ENCODE measurements at places on chromosomes 13 and 19. TPM values are rescaled to one million over a fixed set of nuclear protein-coding genes. Genes with fewer than 3 reads are reported as not detected.

Gene TRPC4
- total RNA-seq = 0.22 TPM

Gene PLEKHJ1
- total RNA-seq = 94.8 TPM

Gene FGF22
- 1.3 TPM for total RNA-seq

Gene PSG6
- not detected for total RNA-seq

- H3K4me1 ChIP-seq = peaks cover 32% of the 10 kb centered on the region
- peaks cover 8% of the 10 kb centered on the region for H3K36me3 ChIP-seq
- H3K4me3 ChIP-seq = peak within 1 kb of the TSS; percentile 88
- no peaks in the 10 kb centered on the region for H3K27me3 ChIP-seq
Measured at GRCh38 chr19:41218615-41219507, at the start of gene AXL. AXL (plus strand) TSS chr19:41219223; CDS start chr19:41219393, 170 bp downstream.

DNA sequence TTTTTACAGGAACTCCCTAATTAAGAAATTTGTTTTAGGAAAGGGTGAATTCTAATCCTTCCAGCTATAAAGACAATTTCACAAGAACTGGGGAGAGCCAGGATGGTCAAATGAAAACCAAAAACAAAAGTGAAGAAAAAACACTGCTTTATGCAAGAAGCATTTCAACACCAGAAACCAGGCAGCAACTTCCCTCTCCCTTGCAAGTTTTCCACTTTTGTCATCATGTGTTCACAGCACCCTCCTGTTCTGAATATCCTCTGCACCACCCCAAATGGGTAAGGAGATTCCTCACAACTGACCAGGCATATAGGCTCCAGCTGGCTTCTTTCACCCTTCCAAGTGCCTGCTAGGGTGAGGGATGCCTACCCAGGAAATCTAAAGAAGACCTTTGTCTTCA, 328.1 kb downstream of the TBC1D4 start:
- H3K4me3 ChIP-seq = no peak overlapping the region
- H3K27ac ChIP-seq = no peak overlapping the region
- no peaks in the 10 kb centered on the region for H3K4me1 ChIP-seq
- no peaks in the 10 kb centered on the region for H3K36me3 ChIP-seq
- no peak for DNase-seq
- no peaks in the 10 kb centered on the region for H3K27me3 ChIP-seq

DNA sequence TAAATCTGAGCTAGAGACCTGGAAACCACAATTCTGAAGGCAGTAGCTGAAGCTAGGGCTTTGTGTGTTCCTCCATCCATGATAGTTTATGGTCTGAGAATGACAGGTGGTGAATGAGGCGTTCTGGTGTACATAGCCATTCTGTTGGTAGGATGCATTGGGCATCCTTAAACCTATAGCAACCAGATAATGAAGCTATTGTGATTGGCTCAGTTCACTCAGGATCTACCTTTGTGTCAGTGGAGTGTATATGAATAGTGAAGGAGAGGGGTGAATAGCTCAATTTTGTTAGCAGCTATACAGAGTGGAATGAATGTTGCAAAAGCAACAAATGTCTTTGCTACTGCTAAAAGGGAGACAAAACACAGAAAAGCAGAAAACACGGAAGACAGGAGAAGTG, 80.0 kb upstream of the PCDH20 start:
- no peaks in the 10 kb centered on the region for H3K27me3 ChIP-seq
- no peak overlapping the region for H3K27ac ChIP-seq
- no peaks in the 10 kb centered on the region for H3K4me1 ChIP-seq
- H3K36me3 ChIP-seq = no peaks in the 10 kb centered on the region
- no peak overlapping the region for H3K4me3 ChIP-seq

DNA sequence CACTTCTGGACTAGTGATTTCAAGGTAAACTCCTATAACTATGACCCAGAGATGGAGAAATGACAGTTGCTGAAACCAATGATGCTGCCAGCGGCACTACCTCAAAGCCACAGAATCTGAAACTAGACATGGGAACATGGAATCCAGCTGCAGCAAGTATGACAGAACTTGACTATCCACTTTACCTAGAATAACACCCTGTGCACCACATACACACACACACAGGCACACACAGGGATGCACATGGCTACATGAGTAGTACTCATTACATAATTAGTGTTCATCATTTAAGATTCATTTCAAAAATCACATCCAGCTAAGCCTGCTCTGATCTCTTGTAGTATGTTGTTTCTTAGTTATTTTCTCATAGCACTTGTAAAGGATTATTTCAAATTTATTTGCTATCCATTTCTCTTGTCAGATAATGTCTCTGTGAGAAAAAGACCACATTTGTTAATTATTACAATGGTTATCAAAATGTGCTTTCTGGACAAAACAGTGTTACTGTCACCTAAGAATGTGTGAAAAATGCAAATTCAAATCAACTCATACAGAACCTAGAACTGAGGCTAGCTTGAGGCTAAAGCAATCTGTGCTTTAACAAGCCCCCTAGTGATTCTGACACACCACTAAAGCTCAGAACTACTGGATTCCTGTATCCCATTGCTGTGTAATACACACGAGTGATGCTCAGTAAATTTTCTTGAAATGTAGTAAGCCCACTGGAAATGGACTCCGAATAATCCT, 59.4 kb downstream of the WTIP start:
- no peaks in the 10 kb centered on the region for H3K27me3 ChIP-seq
- H3K4me3 ChIP-seq = no peak overlapping the region
- no peak overlapping the region for H3K27ac ChIP-seq
- no peak for DNase-seq
- no peaks in the 10 kb centered on the region for H3K4me1 ChIP-seq
- no peaks in the 10 kb centered on the region for H3K36me3 ChIP-seq

DNA sequence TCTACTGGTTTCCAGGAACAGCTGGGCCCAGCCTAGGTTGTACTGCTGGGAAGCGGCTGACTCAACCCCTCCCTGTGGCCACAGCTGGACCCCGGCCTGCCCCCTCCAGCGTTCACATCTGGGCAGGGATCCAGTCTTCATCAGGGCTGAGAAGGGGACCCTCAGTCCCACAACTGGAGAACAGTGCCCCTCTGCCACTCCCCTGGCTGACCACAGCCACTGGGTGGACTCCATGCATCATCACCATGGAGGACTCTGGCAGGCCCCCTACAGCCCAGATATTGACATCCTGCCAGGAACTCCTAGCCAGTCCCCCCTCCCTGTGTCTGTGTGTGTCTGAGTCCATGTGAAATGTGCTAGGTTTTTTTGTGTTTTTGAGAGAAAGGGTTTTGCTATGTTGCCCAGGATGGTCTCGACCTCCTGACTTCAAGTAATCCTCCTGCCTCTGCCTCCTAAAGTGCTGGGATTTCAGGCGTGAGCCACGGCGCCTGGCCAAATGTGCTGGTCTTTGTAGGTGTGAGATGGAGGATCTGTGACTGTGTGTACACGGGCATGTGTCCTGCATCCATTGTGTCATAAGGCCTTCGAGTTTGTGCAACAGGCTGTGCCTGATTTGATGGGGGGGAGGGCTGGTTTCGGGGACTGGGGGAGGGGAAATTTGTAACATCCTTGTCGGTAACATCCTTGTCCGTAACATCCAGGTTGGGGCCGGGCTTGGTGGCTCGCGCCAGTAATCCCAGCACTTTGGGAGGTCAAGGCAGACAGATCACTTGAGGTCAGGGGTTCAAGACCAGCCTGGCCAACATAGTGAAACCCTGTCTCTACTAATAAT, 4.0 kb upstream of the HOOK2 start:
- H3K27me3 ChIP-seq = no peaks in the 10 kb centered on the region
- peak; percentile 27 for DNase-seq
- H3K4me1 ChIP-seq = peaks cover 44% of the 10 kb centered on the region
- no peak overlapping the region for H3K27ac ChIP-seq

- H3K4me3 ChIP-seq = no peak overlapping the region
- H3K27me3 ChIP-seq = no peaks in the 10 kb centered on the region
- peaks cover 5% of the 10 kb centered on the region for H3K36me3 ChIP-seq
- H3K27ac ChIP-seq = no peak overlapping the region
- DNase-seq = no peak
- peaks cover 28% of the 10 kb centered on the region for H3K4me1 ChIP-seq
Measured at GRCh38 chr19:46368116-46368515, 21.2 kb downstream of the PPP5C start.

GRCh38 chr19:31054430-31054829, 294.8 kb downstream of the TSHZ3 start:
- no peak for DNase-seq
- no peaks in the 10 kb centered on the region for H3K27me3 ChIP-seq
- no peak overlapping the region for H3K27ac ChIP-seq
- no peak overlapping the region for H3K4me3 ChIP-seq
- no peaks in the 10 kb centered on the region for H3K36me3 ChIP-seq

GRCh38 chr19:35852029-35852780, at the start of gene NPHS1:
NPHS1 (minus strand) TSS chr19:35852504; CDS start chr19:35851837, 667 bp downstream.
- no peak for DNase-seq
- no peak within 1 kb of the TSS for H3K4me3 ChIP-seq
- H3K27ac ChIP-seq = no peak within 1 kb of the TSS
- H3K4me1 ChIP-seq = no peaks in the 10 kb centered on the region
- H3K36me3 ChIP-seq = no peaks in the 10 kb centered on the region

DNA sequence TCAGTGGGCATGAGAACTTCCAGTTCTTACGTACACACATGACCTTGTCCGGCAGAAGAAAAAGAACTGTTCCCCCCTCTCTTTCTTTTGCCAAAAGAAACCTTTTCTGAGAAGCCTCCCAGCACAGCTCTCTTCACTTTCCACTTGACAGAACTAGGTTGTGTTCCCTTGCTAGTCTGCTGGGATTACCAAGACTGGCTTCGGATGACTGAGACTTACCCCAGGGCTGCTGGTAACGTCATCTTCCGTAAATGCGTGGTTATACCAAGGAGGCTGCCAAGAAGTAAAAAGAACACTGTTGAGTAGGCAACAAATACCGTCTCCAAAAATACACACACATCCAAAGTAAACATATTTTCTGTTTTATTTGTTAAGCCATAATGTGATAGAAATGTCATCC, 908.2 kb downstream of the EFNB2 start:
- peak; percentile 25 for DNase-seq
- H3K36me3 ChIP-seq = no peaks in the 10 kb centered on the region
- no peak overlapping the region for H3K4me3 ChIP-seq
- H3K4me1 ChIP-seq = no peaks in the 10 kb centered on the region
- no peak overlapping the region for H3K27ac ChIP-seq

DNA sequence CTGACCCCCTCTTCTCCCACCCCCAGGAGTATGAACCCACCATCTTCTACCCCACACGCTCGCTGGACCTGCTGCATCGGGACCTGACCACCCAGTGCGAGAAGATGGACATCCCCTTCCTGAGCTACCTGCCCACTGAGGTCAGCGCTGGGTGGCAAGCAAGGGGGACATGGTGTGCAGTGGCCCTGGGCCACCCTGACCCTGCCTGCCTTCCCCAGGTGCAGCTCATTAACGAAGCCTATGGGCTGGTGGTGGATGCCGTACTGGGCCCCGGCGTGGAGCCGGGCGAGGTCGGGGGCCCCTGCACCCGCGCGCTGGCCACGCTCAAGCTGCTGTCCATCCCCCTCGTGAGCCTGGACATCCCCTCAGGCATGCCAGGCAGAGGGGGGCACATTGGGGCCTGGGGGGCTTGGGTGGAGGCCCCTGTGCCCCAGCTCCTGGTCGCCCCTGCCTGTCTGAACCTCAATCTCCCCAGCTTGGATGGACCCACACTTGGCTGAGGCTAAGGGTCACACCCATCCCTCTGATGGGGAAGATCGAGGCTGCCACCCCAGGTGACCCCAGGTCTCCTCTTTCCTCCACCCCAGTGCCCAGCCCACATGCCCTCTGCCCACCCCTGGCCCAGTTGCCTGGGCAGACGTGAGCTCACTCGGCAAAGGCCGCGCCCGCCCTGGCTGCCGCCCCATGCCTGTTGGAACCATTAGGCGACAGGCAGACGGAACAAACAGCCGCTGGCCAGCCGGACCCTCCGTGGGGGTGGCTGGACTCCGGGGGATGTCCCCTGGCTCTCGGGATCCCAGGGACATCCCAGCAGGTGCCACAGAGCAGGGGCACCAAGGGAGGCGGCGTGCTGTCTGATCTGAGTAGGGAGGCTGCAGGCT, 2.5 kb upstream of the CILP2 start:
- no peak overlapping the region for H3K4me3 ChIP-seq
- no peaks in the 10 kb centered on the region for H3K27me3 ChIP-seq
- H3K27ac ChIP-seq = no peak overlapping the region
- peaks cover 4% of the 10 kb centered on the region for H3K4me1 ChIP-seq

DNA sequence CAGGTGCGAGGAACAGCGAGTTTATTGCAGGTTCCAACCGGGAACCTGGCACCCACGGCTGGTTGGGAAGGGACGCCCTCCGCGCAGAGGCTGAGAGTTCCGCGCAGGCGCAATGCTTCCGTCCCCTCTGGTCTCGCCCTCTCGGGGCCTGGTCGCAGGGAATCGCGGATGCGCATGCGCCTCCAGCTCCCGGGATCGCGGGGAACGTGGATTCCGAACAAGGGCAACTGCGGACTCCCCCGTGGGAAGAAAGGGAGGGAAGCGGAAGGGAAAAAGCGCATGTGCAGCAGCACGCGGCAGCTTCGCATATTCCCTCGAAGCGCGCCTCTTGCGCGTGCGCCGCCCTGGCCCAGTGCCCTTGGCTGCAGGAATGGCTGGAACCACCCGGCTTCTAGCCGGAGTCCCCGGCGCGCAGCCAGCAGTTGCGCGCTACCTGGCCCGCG, 1.1 kb downstream of the TSSK6 start:
- H3K27ac ChIP-seq = no peak overlapping the region
- peaks cover 15% of the 10 kb centered on the region for H3K4me1 ChIP-seq
- no peak overlapping the region for H3K4me3 ChIP-seq
- H3K27me3 ChIP-seq = no peaks in the 10 kb centered on the region
- peaks cover 2% of the 10 kb centered on the region for H3K36me3 ChIP-seq
- DNase-seq = no peak

- H3K4me1 ChIP-seq = no peaks in the 10 kb centered on the region
- no peak overlapping the region for H3K27ac ChIP-seq
- H3K4me3 ChIP-seq = no peak overlapping the region
- no peak for DNase-seq
- H3K36me3 ChIP-seq = no peaks in the 10 kb centered on the region
Measured at GRCh38 chr19:58021541-58022282, 12.1 kb upstream of the ZSCAN1 start.

- H3K4me1 ChIP-seq = no peaks in the 10 kb centered on the region
- no peaks in the 10 kb centered on the region for H3K27me3 ChIP-seq
- no peak overlapping the region for H3K4me3 ChIP-seq
- no peak overlapping the region for H3K27ac ChIP-seq
- DNase-seq = no peak
Measured at GRCh38 chr13:110423689-110424302, 116.7 kb downstream of the COL4A2 start.

DNA sequence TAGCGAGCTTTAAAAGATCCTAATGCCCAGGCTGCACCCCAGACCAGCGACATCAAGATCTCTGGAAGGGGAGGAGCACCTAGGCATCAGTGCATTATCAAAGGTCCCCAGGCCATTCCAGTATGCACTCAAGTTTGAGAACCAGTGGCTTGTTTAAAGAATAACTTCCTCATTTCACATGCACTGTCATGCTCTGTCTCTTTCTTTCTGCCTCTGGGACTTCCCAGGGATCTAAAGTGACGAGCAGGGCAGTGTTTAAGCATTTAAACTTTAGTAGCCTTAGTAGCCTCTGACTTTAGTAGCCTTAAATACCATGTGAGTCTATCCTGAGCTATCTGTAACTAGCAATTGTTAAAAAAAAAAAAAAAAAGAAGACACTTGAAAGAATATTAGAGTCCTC, 8.9 kb upstream of the FARP1 start:
- H3K4me1 ChIP-seq = no peaks in the 10 kb centered on the region
- no peak overlapping the region for H3K27ac ChIP-seq
- no peak for DNase-seq

Measured in PC-3 (cell line).